ENCODE measurements at places on chromosomes 11 and 22. TPM values are rescaled to one million over a fixed set of nuclear protein-coding genes. Genes with fewer than 3 reads are reported as not detected.

DNA sequence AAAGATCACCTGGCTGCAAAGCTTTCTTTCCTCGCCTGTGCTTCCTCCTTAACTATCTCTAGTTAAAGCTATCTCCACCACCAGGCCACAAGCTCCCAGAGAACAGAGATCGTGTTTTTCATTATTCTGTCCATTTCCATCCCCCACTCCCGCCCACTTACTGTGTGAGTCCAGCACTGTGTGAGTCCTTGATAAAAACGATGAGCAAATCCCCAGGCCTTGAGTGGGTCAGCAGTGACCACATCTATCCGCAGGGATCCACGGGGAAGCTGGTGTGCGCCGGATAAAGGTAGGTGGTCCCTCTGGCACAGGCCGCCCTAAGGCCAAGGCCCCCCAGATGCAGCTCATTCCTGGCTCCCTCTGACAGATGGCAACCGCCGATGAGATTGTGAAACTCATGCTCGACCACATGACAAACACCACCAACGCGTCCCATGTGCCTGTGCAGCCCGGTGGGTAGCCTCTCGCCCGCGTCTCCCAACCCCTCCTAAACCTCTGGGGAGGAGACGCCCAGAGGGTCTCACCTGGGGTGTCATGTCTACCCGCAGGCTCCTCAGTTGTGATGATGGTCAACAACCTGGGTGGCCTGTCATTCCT lies 9.3 kb downstream of the TKFC start:
- DNase-seq = no peak

- DNase-seq = no peak
Measured at GRCh38 chr11:131303611-131304119, 66.8 kb upstream of the NTM start.

DNA sequence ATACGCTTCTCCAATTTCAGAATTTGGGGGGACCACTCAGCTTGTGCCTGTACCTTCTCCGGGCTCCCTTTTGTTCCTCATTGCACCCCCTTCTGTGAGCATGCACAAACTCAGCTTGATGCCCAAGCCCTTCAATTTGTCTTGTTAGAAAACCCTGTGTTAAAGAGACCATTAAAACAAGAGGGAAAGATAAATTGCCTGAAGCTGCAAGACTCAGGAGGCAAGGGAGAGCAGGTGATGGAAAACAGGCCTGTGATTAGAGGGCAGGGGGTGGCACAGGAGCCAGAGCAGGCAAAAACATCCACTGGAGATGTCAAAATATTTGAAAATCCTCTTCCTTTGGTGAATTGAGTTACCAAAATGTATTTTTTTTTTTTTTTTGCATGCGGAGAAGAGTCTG lies 121.7 kb downstream of the MIAT start:
- no peak for DNase-seq

ARCN1 gene
- polyA plus RNA-seq = 179 TPM

GRCh38 chr11:76677458-76677765 lies 6.9 kb upstream of the LRRC32 start:
- DNase-seq = no peak

GRCh38 chr11:75786101-75786736 lies 17.6 kb downstream of the DGAT2 start:
- peak; percentile 49 for DNase-seq

DNA sequence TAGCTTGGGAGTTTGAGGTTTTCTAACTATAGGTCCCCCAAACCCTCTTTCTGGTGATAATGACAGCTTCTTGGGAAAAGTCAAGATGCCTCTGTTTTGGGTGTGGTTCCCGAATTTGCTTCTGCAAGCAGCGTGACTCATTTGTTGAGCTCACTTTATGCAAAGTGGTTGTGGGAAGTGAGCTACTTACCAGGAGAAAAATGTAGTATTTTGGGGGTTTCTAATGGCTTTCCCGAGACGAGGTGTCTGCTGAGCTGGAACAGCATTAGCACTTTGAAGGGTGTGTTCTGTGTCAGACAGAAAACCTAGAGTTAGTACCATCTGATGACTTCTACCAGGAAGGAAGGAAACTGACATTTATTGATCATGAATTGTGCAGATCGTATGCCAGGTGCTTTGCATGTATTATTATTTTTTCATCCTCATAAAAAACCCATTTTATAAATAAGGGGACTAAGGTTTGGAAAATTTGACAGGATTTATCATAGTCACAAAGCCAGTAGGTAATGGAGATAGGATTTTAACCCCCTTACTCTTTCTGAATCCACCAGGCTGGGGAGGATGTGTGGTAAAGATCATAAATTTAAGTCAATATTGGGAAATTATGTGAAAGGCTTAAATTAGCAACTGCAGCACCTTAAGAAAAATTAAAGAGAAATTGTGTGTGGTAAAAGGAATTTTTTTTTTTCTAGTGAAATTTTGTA lies 108.8 kb upstream of the CD44 start:
- no peak for DNase-seq

GRCh38 chr11:117633976-117634755 lies 162.8 kb downstream of the DSCAML1 start:
- no peak for DNase-seq

FGF4 gene
- polyA plus RNA-seq = not detected

DNA sequence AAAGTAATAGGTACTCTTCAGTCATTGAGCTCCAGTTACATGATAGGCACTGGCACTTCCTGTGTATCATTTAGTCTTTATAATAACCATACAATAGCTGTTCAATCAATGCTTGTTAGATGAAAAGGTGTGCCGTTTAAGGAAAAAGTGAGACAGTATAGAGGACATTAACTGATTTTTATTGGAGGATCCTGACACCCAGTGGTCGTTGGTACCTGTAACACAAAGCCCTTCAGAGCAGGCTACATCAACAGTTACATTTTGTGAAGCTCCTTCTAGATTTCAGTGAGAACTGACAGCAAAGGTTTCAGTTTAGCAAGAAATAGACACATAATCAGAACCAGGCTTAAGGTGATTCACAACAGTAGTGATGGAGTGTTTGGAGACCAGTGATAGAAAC lies 44.2 kb downstream of the CCDC81 start:
- DNase-seq = no peak
